ENCODE measurements at places on chromosomes 5 and 9.

DNA sequence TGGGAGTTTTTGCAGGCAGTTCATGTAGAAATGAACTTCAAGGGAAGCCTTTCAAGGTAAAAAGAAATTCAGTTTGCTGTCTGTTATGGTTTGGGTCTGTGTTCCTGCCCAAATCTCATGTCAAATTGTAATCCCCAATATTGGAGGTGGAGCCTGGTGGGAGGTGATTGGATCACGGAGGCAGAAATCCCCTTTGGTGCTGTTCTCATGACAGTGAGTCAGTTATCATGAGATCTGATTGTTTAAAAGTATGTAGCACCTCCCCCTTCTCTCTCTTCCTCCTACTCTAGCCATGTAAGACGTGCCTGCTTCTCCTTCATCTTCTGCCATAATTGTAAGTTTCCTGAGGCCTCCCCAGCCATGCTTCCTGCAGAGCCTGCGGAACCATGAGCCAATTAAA is 341.4 kb downstream of the ARHGEF28 start:
- DNase-seq: no peak

DNA sequence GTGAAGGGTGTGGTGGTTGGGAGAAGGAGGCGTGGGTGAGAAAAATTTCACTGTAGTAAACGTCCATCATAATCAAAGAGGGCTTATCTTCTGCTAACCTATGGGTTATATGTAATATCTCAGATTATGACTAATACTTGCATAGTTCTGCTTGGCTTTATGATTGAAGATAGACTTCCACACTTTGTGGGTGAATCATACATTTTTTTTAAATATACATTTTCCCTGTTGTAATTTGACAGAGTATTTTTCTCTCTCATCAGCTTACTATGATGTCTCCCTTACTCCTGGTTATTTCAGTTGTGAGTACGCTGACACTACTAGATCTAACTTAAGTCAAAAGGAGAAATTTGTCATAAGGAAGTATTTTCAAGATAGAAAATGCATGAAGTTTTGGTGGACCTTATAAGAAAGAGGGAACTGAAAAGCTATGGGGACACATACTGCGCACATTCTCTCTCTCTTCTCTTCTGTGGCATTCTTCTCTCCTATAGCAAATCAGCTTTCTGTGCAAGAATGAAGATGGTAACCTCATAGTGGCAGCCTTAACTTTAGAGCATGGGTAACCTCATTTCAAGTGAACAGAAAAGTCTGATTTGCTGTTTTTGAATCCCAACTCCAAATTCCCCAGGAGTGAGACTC is 4.9 kb upstream of the JAK2 start:
- no peak for DNase-seq

GRCh38 chr5:143192191-143192900 is 211.1 kb downstream of the NR3C1 start:
- no peak for DNase-seq

- no peak for DNase-seq
Measured at GRCh38 chr9:136112541-136112940, 6.1 kb downstream of the TMEM250 start.

GRCh38 chr5:82466986-82467561 is 188.9 kb upstream of the RPS23 start:
- no peak for DNase-seq

DNA sequence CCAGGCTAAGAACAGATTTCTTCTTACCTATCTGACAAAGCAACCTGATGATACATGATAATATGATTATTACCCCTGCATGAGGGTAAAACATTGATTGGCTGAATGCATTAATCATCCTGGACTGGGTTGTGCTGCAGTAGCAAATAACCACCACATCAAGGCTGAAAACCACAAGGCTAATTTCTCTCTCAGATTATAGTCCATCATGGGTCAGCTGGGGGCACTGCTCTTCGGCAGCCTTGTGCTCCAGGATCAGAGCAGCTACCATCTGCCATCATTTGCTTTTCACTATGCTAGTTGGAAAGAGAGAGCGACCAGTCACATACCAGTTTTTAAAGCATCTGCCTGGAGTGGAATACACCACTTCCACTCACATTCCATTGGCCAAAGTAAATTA is 383.5 kb downstream of the RASEF start:
- DNase-seq: no peak

Measured in H7 (cell line).